Glutamatergic neuron (in vitro differentiated cells): ENCODE measurements at places on chromosomes 5 and 9. TPM values are rescaled to one million over a fixed set of nuclear protein-coding genes. Genes with fewer than 3 reads are reported as not detected.

- no peak overlapping the region for H3K27ac ChIP-seq
- H3K36me3 ChIP-seq: no peaks in the 10 kb centered on the region
- H3K27me3 ChIP-seq: peaks cover 2% of the 10 kb centered on the region
- no peak overlapping the region for H3K4me3 ChIP-seq
- H3K4me1 ChIP-seq: no peaks in the 10 kb centered on the region
Observed at GRCh38 chr5:150765799-150766169, 7.0 kb upstream of the DCTN4 start.

- no peaks in the 10 kb centered on the region for H3K36me3 ChIP-seq
- H3K27me3 ChIP-seq: no peaks in the 10 kb centered on the region
- peak overlapping the region; percentile 69 for H3K27ac ChIP-seq
- no peak for DNase-seq
Observed at GRCh38 chr5:116137544-116138378, 52.9 kb downstream of the COMMD10 start.

- peaks cover 4% of the 10 kb centered on the region for H3K27me3 ChIP-seq
- H3K4me1 ChIP-seq: peaks cover 32% of the 10 kb centered on the region
- no peak for DNase-seq
- no peak overlapping the region for H3K27ac ChIP-seq
Observed at GRCh38 chr9:127014216-127014909, 99.8 kb downstream of the RALGPS1 start.

GRCh38 chr5:142798099-142798770, 28.1 kb downstream of the ARHGAP26 start:
- no peaks in the 10 kb centered on the region for H3K27me3 ChIP-seq
- H3K4me1 ChIP-seq: peaks cover 16% of the 10 kb centered on the region
- DNase-seq: no peak
- no peaks in the 10 kb centered on the region for H3K36me3 ChIP-seq
- H3K27ac ChIP-seq: no peak overlapping the region
- H3K4me3 ChIP-seq: no peak overlapping the region

DNA sequence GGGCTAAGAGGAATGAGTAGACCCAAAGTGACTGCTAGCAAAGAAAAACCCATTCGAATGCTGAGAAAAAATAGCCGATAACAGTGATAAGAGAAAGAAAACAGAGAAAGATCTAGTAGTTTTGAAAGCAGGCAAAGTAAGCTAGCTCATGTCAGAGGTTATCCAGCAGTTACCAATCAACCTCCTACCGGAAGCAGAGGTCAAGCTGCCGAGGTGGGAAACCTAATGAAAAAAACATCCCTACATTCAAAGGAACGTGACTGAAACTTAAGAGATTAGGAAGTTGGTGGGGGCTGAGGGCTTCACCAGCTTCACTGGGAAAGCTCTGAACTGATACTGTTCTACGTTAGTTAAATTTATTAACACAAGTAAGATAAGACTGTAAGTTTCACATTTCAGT, 32.6 kb downstream of the SSBP2 start:
- H3K27me3 ChIP-seq: peaks cover 2% of the 10 kb centered on the region
- no peak for DNase-seq
- no peak overlapping the region for H3K27ac ChIP-seq
- peak overlapping the region; percentile 18 for H3K4me3 ChIP-seq
- H3K36me3 ChIP-seq: no peaks in the 10 kb centered on the region
- H3K4me1 ChIP-seq: peaks cover 25% of the 10 kb centered on the region

DNA sequence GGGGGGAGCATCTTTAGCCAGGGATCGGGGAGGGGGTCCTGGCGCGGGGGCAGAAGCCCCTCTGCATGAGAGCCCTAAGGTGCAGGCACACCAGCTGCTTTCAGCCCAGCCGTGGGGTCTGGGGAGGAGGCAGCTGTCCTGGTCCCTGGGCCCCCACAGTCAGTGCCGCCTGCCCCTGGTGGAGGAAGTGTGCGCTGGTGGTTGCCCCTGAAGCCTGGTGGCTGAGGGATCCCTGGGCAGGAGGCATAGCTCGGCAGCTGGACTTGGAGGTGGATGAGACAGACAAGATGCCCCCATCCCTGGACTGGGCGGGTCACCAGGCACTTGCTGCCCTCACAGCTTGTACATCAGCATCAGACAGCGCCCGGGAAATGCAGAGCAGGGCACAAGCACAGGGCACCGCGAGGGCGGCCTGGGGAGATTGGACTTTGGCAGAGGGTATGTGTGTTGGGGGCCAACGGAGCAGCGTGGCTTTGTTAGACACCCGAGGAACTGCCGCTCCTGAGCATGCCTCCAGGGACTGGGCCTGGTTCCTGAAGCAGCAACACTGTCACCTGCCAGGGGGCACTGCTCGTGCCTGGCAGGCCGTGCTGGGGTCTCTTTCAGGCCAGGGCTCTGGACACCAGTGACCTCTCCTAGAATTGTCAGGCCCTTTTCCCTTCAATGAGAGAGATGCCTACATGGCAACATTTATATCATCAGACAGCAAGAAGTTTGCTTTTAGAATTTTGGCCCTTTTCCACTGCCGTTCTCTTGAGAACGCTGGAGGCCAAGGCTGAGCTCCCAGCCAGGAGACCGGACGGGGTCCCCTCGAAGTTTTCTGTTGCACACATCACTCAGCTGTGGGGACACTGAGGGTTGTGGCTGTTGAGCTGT, 41.9 kb upstream of the CTSL start:
- H3K4me1 ChIP-seq: peaks cover 30% of the 10 kb centered on the region
- H3K4me3 ChIP-seq: no peak overlapping the region
- H3K36me3 ChIP-seq: peaks cover 6% of the 10 kb centered on the region

- H3K36me3 ChIP-seq: no peaks in the 10 kb centered on the region
- H3K27ac ChIP-seq: no peak overlapping the region
- H3K4me1 ChIP-seq: no peaks in the 10 kb centered on the region
Observed at GRCh38 chr5:90809311-90810056, 250.9 kb downstream of the ADGRV1 start.

GRM6 gene
- total RNA-seq: not detected

KIF4B gene
- total RNA-seq: not detected
